Stimulated activated memory B cell treated with anti-CD40 and anti-IgM and Interleukin-4, amounts not matched to agents 10 μg/mL and 1 μg/mL and 100 μg/mL, for 72 hours (primary cell): ENCODE measurements at places on chromosomes 12 and 14.

- H3K4me1 ChIP-seq: peaks cover 58% of the 10 kb centered on the region
- no peak for ATAC-seq
- peak overlapping the region; percentile 78 for H3K27ac ChIP-seq
- no peaks in the 10 kb centered on the region for H3K27me3 ChIP-seq
- peaks cover 33% of the 10 kb centered on the region for H3K36me3 ChIP-seq
Observed at GRCh38 chr12:108515916-108516315, 839 bp downstream of the FICD start.

DNA sequence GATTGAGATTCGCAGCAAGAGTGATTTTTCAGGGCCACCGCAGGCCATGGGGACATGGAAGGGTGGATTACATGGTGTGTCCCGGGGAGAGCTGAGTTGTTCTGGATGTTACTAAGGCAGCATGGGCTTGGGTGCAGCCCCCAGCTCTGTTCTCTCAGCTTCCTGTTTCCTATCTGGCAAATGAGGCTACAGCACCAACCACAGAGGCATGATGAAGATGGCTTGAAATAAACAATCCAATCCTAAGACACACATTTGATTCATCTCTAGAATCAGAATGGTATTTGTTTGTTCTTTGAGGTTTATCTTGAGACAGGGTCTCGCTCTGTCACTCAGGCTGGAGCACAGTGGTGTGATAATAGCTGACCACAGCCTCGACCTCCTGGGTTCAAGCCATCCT, 21.6 kb downstream of the GLTP start:
- no peak for ATAC-seq
- H3K27me3 ChIP-seq: no peaks in the 10 kb centered on the region
- no peak overlapping the region for H3K27ac ChIP-seq
- no peak overlapping the region for H3K4me3 ChIP-seq
- H3K4me1 ChIP-seq: peaks cover 8% of the 10 kb centered on the region
- peaks cover 20% of the 10 kb centered on the region for H3K36me3 ChIP-seq

GRCh38 chr12:67152451-67152850, 116.7 kb upstream of the CAND1 start:
- no peaks in the 10 kb centered on the region for H3K36me3 ChIP-seq
- no peak overlapping the region for H3K4me3 ChIP-seq
- H3K4me1 ChIP-seq: no peaks in the 10 kb centered on the region
- ATAC-seq: no peak
- H3K27me3 ChIP-seq: peaks cover 23% of the 10 kb centered on the region

DNA sequence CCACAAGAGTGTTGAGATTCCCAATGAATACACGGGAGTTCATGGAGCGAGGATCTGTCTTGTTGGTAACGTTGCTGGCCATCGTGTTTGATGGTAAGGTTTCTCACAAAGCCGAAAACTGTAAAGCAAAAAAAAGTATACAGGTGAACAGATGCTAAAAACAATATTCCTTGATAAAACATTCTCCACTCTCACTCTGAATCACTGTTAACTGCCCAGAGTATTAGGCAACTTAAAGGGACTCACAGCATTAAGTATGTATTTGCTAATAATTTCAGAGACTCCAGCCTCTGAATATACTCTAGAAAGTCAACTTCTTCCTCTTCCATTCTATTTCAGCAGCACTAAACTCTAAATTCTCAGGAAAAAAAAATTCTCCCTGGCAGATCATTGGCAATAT, 35.1 kb downstream of the HNRNPC start:
- no peak for ATAC-seq
- peaks cover 36% of the 10 kb centered on the region for H3K36me3 ChIP-seq
- peak overlapping the region; percentile 35 for H3K27ac ChIP-seq
- peaks cover 62% of the 10 kb centered on the region for H3K4me1 ChIP-seq
- peak overlapping the region; percentile 44 for H3K4me3 ChIP-seq
- H3K27me3 ChIP-seq: no peaks in the 10 kb centered on the region

GRCh38 chr14:76919431-76920330, 93.5 kb downstream of the LRRC74A start:
- peaks cover 27% of the 10 kb centered on the region for H3K4me1 ChIP-seq
- H3K4me3 ChIP-seq: no peak overlapping the region
- no peak overlapping the region for H3K27ac ChIP-seq
- no peaks in the 10 kb centered on the region for H3K36me3 ChIP-seq

- peaks cover 24% of the 10 kb centered on the region for H3K36me3 ChIP-seq
- no peak overlapping the region for H3K27ac ChIP-seq
- no peak for ATAC-seq
- no peaks in the 10 kb centered on the region for H3K4me1 ChIP-seq
Observed at GRCh38 chr12:102095677-102096263, 24.1 kb downstream of the NUP37 start.

DNA sequence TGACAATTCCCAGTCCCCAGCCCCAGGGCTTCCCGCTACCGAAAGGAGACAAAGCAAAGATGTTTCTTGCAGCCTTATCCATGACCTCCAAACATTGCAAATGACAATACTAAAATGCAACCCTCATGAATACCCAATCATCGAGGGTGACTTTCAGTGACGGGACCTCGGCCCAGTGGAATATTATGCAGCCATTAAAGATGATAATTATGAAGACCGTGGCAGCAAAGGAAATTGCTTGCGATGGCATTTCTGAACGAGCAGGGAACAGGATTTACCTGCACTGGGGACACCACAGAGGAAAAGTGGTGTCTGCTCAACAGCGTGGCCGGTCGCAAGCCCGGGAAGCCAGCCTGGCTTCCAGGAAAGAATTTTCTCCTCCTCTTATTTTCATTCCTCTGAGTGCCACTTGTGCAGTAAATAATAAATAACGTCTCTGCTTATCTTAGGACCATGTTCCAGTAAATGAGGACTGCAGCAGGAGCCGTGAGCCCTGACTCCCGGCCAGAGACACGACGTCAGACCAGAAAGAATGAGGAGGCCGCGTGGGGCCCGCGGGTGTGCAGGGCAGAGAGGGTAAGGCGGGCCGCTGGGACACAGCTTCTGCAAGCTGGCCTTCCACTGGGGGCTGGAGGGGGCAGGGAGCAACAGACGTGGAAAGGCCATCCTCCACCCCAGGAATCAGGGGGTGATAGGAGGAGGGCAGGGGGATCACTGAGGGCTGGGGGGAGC, 6.6 kb downstream of the C14orf180 start:
- no peak overlapping the region for H3K27ac ChIP-seq
- ATAC-seq: no peak
- H3K4me1 ChIP-seq: no peaks in the 10 kb centered on the region
- no peaks in the 10 kb centered on the region for H3K36me3 ChIP-seq
- peaks cover 28% of the 10 kb centered on the region for H3K27me3 ChIP-seq
- H3K4me3 ChIP-seq: no peak overlapping the region

- H3K36me3 ChIP-seq: no peaks in the 10 kb centered on the region
- H3K4me1 ChIP-seq: no peaks in the 10 kb centered on the region
- no peak for ATAC-seq
- no peak overlapping the region for H3K4me3 ChIP-seq
Observed at GRCh38 chr14:33569821-33570687, 380.8 kb downstream of the EGLN3 start.

DNA sequence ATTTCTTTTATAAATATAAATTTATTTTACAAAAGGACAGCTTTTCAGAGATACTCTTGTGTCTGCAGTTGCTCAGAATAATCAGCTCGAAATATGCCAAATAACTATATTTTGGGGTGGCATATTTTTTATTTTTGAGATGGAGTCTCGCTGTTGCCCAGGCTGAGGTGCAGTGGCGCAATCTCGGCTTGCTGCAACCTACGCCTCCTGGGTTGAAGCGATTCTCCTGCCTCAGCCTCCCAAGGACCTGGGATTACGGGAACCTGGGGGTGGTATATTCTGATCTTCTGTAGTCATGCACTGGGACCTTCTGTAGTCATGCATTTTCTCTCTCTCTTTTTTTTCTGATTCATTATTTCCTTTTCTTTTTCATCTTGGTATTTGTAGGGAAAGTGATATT, 135.0 kb upstream of the AMIGO2 start:
- H3K4me1 ChIP-seq: peaks cover 60% of the 10 kb centered on the region
- no peak for ATAC-seq
- peak overlapping the region; percentile 99 for H3K4me3 ChIP-seq

DNA sequence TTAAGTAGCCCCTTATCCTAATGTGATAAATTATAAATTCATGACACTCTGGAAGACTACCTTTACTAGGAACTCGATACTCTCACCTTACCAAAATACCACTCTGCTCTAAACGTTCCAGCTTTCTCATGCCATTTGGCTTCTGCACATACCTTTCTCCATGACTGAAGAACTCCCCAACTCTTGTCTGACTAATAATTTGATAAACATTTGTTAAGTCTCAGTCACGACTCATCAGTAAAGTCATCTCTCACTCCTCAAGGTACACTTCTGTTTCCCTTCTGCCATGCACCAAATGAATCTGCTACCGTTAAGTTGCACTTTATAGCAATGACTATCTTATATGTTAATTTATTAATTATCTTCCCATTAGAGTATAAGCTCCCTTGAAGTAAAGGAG, 498.3 kb upstream of the NOVA1 start:
- H3K27ac ChIP-seq: no peak overlapping the region
- no peak overlapping the region for H3K4me3 ChIP-seq
- H3K4me1 ChIP-seq: no peaks in the 10 kb centered on the region

GRCh38 chr14:105076805-105077648, 11.8 kb upstream of the GPR132 start:
- H3K4me1 ChIP-seq: peaks cover 49% of the 10 kb centered on the region
- ATAC-seq: no peak
- peak overlapping the region; percentile 11 for H3K27ac ChIP-seq
- no peaks in the 10 kb centered on the region for H3K36me3 ChIP-seq
- no peaks in the 10 kb centered on the region for H3K27me3 ChIP-seq

- H3K4me3 ChIP-seq: no peak overlapping the region
- H3K4me1 ChIP-seq: peaks cover 51% of the 10 kb centered on the region
- peak overlapping the region; percentile 87 for H3K27ac ChIP-seq
- peak; percentile 4 for ATAC-seq
- H3K27me3 ChIP-seq: no peaks in the 10 kb centered on the region
Observed at GRCh38 chr12:6613015-6613775, 6.0 kb upstream of the CHD4 start.

- peaks cover 52% of the 10 kb centered on the region for H3K4me1 ChIP-seq
- H3K27ac ChIP-seq: peak overlapping the region; percentile 23
- no peak for ATAC-seq
- peaks cover 46% of the 10 kb centered on the region for H3K36me3 ChIP-seq
Observed at GRCh38 chr14:89198544-89199329, 218.3 kb downstream of the FOXN3 start.

DNA sequence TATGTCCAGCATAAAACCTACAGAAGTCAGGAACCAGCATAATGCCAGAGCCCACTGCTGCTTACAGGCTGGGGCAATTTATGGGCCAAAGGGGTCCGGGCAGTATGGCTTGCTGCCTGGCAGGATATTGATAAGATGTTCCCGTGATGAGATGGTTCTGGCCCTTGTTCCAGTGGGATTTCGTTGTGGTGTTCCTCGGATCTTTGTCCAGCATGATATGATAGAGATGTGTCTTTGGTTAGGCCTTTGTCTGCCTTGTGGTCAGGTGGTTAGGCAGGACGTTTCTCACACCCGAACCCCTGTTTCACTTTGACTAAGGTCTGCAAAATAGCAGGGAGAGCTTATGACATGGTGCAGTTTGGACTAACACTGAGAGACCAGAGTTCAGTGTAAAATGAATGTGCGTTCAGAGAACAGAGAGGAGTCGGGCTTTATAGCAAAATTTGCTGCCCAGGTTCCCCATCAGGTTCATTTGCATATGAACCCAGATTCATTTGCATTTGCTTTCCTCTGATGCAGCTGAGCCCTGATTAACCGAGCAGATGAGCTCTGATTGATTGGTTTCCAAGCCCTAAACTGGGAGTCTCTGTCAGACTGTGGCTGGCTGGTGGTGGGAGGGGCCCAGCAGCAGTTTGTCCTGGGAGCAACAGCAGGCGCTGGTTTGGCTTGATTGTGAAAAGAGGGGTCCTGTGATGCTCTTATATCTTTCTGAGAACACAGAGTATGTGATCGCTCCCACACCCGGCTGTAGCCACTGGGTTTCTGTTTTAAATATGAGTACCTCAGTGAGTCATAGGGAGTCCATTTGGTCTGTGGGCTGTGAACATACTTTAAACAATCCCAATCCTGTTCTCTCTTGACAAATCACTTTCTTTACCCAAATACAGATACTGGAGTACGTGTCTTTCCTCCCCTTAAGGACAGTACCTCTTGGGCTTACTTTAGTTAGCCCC, 156.3 kb upstream of the PZP start:
- peaks cover 9% of the 10 kb centered on the region for H3K27me3 ChIP-seq
- peak overlapping the region; percentile 70 for H3K4me3 ChIP-seq
- peaks cover 48% of the 10 kb centered on the region for H3K4me1 ChIP-seq
- ATAC-seq: peak; percentile 94
- H3K36me3 ChIP-seq: no peaks in the 10 kb centered on the region

DNA sequence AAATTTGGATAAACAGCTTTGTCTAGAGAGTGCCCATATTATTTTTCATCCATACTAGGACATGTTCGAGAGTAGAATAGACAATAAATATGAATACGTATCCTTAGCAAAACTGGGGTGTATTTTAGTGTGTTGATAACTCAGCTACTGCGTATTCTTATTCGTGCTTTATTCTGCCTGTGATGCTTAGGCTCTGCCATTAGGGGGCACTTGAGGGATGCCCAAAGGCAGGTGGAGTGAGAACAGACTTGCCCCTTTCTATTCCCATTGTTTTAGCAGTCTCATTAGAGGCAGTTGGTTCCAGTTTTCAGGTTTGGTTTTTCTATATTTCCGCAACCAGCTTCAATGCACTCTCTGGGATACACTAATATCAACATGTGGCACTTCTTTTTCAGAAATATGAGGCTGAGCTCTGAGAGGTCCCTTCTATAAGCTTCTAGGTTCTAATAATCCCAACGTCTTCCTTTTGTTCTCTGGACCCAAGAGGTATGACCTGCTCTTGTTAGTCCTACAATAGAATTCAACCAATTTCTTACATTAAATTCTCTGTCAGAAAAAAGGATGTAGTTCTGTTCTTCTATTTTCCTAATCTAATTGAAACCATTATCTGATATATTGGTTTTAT, 985.7 kb upstream of the FBXO33 start:
- no peak overlapping the region for H3K27ac ChIP-seq
- no peak for ATAC-seq
- no peaks in the 10 kb centered on the region for H3K27me3 ChIP-seq
- H3K36me3 ChIP-seq: no peaks in the 10 kb centered on the region
- H3K4me3 ChIP-seq: no peak overlapping the region

- no peaks in the 10 kb centered on the region for H3K36me3 ChIP-seq
- no peaks in the 10 kb centered on the region for H3K4me1 ChIP-seq
- no peak for ATAC-seq
- H3K4me3 ChIP-seq: no peak overlapping the region
- H3K27ac ChIP-seq: no peak overlapping the region
Observed at GRCh38 chr12:86772696-86773095, 516.5 kb upstream of the MGAT4C start.
